Central memory CD4-positive, alpha-beta T cell (primary cell): ENCODE measurements at places on chromosomes 16 and 17.

- no peak for DNase-seq
Observed at GRCh38 chr17:51833045-51833444, 325.5 kb downstream of the CA10 start.

DNA sequence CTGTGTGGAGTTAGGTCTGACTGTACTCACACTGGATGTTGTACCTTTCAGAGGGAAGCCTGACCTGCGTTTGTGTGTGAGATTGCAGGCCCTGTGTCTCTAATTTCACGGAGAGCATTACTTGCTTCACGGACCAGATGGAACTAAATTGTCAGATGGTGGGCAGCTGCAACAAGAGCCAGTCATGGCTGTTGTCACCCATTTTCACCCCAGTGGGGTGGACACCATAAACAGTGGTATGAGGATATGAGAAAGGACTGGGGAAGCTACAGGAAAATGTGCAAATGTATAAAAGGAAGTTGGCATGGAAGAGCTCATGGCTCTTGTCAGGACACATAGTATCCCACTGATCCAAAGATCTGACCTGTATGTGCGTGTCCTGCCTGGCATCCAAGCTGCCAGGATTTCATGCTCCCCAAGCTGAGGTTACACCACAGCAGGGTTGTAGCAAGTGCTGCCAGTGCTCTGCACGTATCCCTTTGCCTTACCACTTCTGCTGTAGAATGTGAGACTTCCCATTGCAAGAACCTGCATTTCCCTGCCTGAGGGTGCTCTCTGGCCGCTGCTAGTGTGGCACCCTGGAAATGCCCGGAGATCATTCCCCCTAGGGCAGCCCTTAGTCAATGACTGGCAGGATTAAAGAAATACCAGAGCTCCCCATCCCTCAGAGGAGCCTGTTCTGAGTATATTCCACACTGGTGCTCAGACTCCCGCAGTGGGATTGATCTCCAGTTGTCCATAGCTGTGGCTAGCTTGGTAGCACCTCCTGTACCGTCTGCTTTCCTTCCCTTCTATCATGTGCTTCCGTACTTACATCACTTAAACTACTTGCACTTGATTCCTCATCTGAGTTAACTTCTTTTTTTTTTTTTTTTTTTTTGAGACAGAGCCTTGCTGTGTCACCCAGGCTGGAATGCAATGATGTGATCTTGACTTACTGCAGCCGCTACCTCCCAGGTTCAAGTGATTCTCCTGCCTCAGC lies 70.4 kb upstream of the TANC2 start:
- no peak for DNase-seq

DNA sequence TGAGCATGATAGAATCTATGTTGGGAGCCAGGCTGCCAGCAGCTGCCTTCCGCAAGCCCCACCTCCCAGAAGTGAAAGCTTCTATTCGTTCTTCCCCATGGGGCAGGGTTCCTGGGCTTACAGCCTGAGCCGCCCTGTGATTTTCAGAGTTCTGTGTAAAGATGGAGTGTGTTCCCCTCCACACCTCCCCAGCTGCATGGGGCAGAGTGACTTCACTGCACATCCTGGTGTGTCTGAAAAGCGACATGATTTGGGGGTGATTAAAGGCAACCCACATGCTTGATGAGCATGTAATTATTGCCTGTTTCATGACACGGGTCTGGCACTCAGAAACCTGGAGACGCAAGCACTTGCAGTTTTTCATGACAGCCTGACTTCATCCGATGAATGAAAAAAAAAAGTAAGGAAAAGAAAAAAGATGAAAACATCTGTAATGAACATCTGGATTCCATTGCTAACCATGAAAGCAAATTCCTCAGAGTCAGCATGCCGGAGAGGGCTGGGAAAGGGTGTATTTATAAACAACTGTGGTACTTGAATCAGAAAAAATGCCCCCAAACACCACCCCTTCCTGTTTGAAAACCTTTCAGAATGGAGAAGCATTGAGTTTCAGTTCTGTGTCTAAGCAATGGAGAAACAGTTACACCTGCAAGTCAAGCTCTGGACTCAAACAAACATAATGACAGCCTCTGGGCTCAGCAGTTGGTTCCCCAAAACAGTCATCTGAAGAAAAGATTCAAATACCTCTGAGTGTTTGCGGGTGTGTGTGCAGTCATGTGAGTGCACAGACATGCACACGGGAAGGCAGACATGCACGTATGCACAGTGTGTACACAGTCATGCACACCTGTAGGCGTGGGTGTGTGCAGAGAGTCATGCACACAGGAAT lies 266.0 kb downstream of the ENGASE start:
- no peak for DNase-seq

- DNase-seq = no peak
Observed at GRCh38 chr17:59534583-59534982, 30.8 kb upstream of the DHX40 start.

GRCh38 chr16:28040039-28040438 lies 23.5 kb downstream of the GSG1L start:
- no peak for DNase-seq

DNA sequence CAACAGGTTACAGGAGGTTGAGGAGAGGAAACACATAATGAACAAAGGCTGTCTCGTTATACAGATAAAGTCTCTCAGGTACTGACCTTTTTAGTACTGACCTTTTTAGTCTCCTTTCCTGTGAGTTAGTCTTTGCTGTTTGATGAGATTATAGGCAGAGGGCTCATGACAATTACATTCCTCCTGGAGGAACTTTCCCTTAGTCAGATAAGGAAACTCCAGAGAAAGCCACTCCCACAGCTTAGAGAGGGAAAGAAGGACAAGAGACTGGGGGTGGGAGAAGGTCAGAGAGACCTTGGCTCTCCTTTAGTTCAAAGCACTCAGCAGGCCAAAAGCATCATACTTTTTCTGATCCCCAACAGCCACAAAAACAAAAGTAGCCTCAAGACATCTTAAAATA lies 15.3 kb upstream of the PSMD7 start:
- DNase-seq = no peak

GRCh38 chr16:5065813-5066212 lies at the start of gene C16orf89:
TSS of gene C16orf89 (minus strand) at chr16:5065956. CDS start at chr16:5065908, 48 bp downstream.
- no peak for DNase-seq

- no peak for DNase-seq
Observed at GRCh38 chr16:10003486-10003885, 178.7 kb downstream of the GRIN2A start.

- DNase-seq = no peak
Observed at GRCh38 chr16:70746040-70746707, 54.8 kb downstream of the VAC14 start.

DNA sequence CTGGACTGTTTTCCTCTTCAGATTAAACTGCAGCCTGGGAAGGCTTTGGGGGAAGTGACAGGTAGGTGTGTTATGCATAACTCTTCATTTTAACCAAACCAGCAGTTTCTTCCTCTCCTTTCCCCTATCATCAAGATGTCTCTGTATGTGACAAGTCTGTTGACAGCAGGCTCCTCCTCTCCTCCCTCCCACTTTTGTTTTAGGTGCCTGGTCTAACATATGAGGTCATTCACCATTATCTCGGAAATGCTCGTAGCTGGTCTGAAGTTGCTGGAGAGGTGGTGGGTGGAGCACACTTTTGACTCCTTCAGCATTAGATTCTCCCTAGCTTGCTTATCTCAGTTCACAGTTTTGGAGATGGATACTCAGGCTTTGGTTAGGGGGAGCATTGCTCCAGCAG lies 571.0 kb upstream of the EEF2KMT start:
- DNase-seq = no peak

DNA sequence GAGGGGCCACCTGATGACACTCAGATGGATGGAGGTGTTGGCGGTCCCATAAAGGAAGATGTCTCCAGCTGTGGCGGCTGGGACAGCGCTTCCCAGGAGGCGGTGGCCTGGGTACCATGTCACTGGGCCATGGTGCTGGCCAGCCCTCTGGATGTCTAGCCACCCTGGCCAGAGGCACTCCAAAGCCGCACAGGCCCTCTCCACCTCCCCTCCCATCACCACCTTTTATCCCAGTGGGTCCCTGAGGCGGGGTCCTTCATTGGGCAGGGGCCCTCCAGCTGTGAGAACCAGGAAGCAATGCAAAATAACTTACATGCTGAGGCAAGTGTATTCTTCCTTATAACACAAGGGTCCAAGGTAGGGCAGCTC lies 23.1 kb downstream of the RAB11FIP4 start:
- no peak for DNase-seq
